Stimulated activated CD4-positive, alpha-beta T cell treated with anti-CD3 and anti-CD28 coated beads, Interleukin-15, amount 100 ng/mL, for 1 hour (primary cell): ENCODE measurements at places on chromosomes 12 and 14.

DNA sequence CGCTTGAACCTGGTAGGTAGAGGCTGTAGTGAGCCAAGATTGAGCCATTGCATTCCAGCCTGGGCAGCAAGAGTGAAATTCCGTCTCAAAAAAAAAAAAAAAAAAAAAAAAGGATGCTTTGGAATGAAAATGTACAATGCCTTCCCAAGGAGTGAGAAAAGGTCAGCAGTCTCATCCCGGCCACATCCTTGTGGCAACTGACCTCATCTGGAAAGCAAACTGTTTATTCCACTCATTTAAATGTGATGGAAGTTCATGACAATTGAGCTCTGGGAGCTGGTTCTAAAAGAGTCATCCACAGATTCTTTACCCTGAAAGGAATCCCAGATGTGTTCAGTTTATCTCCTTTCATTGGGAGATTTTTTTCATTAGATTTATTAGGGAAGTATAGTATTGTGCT, 19.4 kb upstream of the LIMA1 start:
- no peak for DNase-seq

GRCh38 chr12:49091836-49092085, 2.8 kb downstream of the DHH start:
- no peak for DNase-seq

- no peak for DNase-seq
Measured at GRCh38 chr14:37202265-37202664, 4.5 kb downstream of the MIPOL1 start.

DNA sequence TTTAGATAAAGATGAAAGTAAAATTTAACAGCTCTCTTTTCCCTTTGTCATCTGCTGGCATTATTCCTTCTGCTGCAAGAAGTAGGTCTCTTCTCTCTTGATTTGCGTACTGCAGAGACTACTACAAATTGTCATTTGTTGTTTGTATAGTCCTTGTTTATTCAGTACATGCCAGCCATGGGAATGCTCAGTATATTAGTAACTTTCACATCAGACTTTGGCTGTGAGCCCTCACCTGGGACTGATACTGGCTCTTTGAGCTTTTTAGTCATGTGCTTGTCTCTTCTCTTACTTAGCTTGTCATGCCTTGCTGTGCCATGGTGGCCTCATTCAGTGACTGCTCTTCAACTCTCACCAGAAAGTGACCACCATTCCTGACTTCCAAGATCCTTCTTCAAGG, 169.8 kb downstream of the PRKCH start:
- no peak for DNase-seq

- DNase-seq, result no peak
Measured at GRCh38 chr12:28645891-28646290, 455.6 kb downstream of the CCDC91 start.

DNA sequence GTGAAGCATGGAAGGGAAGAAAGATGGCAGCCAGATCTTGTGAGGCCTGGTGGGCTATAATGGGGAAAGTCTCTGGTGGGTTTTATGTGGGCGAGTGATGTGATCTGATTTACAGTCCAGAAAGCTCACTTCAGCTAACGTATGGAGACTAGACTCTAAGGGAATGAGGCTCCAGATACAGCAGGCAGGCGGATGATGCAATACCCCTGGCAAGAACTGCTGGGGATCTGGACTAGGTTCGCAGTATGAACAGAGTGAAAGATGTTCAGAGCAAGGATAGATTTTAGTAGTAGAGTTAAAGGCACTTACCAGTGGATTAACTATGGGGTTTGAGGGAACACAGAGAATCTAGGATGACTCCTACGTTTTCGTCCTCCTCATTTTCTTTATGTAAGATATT, 253.1 kb downstream of the ANO2 start:
- no peak for DNase-seq

- DNase-seq, result no peak
Measured at GRCh38 chr12:67506739-67507138, 141.8 kb upstream of the DYRK2 start.

DNA sequence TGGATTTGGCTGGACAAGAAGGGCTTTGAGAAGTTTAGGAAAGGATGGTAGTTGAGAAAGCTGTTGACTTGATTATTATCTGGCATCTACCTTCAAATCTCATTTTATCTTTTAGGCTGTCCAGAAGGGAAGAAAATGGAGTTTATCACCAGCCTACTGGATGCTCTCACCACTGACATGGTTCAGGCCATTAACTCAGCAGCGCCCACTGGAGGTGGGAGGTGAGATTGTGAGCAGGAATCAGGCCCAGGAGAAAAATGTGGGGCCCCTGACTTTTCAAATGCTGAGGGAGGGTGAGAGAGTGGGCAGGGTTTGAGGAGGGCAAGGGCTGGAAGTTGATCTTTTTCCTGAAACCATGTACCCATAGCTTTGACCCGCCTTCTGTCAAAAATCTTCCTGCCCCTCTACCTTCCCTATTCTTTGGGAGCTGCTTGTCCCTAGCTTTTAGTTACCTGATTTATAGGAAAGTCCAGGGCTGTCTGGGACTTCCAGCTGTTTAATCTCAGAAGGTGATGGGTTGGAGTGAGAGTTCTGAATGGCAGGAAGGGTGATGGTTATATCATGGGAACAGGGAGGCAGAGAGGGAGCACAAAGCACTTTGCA, 134.2 kb downstream of the SMOC1 start:
- DNase-seq, result no peak

DNA sequence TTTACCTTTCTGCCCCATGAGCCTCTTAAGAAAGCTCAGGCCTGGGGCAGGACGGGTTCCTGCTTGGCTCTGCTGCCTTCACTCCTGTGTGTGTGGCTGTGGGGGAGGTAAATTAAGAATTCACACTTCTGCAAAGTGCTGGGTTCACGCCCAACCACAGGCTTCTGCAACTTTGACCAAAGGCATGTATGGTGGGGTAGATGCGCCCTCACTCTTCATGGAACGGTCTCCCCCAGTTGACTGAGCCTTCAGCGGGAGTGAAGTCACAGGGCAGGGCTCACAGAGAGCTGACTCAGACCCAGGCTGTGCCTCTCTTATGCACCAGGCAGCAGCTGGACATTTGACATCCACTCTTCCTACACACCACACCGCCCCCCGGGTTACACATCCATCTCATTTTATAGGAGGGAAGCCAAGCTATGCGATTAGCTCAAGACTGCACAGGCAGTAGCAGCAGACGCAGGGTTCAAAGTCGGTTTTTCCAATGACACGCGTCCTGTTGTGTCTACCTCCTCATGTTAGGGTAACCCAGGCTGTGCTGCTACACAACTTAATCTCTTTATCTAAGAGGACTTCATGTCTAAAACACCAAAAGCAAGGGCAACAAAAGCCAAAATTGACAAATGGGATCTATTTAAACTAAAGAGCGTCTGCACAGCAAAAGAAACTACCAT, 15.4 kb upstream of the BCL11B start:
- DNase-seq, result no peak

GRCh38 chr14:54593860-54594259, 26.9 kb downstream of the SAMD4A start:
- DNase-seq, result no peak

- DNase-seq, result no peak
Measured at GRCh38 chr14:75497191-75497590, 25.1 kb upstream of the BATF start.

- DNase-seq, result no peak
Measured at GRCh38 chr12:79012636-79013035, 148.1 kb downstream of the SYT1 start.
